Breast epithelium (tissue), 4 donors: ENCODE measurements at places on chromosomes 6 and 20.

DNA sequence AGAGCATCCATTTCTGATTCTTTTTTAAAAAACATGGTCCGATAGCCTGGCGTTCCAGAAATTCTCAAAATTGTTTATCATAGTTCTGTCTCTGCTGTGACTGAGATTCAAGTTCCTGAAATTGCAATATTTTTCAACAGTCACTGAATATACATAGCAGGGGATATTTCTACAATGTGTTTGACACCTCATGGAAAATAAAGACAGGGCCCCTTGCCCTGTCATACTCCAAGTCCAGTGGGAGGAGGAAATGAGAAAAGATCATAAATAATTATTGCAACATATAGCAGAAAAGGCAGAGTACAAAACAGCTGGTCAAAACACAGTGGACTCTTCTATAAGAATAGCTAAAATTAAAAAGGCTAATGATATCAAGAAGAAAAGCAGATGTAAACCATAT, 234.8 kb upstream of the SPTLC3 start:
- DNase-seq, result no peak

DNA sequence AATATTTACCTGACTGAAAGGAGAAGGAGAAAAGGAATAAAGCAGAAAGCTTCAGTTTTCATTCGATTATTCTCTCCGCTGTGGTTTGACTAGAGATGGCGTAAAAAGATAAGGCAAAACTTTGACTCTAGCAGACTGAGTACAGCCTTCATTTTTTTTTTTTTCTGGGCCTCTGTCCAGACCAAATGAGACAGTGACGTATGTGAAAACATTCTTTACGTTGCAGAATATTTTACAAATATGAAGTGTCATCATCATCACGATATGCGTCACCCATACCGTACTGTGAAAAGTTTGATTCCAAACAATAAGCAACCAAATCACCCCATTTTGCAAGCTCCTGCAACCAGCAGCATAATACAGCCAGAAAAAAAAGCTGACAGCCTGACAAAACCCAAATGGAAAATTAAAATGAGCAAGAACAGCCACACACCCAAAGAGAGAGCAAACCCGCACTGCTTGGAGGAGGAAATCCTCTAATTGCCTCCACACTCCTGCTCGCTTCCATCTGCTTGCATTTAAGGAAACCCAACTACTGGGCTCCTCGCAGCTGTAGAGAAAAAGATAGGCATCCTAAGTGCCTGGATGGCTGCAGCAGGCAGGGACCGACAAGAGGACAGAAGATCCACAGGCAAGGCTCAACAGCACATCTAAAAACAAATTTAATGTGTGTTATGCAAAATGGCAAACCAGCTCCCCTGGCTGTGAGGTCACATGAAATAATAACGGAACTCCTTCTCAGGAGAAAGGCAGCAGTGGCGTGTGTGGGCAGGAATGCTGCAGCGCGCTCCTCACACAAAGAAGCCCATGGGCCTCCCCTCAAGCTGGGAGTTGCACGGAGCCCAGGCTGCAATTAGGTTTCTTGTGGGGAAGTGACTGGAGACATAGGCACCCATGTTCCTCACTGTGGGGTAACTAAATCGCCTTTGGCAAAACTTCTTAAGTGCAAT, 113.1 kb downstream of the FYN start:
- DNase-seq, result no peak

- DNase-seq, result no peak
Measured at GRCh38 chr6:135114355-135115145, 59.9 kb upstream of the HBS1L start.

DNA sequence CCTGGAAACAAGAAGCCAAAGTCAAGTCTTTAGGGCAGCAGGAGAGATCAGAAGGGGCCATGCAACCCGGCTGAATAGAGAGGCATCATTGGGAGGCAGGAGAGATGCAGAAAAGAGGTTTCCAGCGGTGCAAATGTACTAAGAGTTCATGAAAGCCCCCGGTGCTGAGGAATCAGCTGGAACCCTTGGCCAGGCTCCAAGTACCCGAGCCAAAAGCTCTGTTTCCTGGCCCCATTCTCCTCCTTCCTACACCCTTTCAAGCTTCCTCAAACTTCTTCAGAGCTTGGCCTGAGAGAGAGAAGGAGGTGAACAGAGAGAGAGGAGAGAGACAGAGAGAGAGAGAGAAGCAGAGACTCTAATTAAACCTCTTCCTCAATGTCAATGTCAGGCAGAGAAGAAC, 433.5 kb downstream of the PRKN start:
- no peak for DNase-seq

GRCh38 chr20:45440891-45441685, 25.1 kb downstream of the PIGT start:
- DNase-seq, result no peak

DNA sequence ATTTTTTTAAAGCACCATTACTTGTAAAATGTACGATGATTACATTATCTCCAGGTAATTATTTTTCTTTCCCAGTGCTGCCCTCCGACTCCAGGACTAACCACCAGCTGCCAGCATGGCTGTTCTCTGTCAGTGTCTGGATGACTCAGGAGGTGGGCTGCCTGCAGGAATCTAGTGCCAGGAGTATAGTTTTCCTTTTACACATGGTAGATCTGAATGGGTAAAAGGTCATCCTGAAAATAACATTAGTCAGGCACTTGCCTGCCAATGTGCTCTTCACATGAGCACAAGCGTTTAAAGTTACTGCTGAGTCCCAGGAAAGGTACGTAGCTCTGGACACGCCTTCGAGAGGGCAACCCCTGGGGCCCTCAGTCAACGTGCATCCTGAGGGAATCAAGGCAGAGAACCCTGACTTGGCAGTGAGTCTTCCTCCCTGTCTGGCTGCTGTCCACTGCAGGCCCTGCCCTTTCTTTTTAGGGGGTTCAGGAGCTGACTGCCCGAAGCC, 2.4 kb downstream of the DYNLT1 start:
- no peak for DNase-seq
